K562 (cell line): ENCODE measurements at places on chromosomes 5 and 9. TPM values are rescaled to one million over a fixed set of nuclear protein-coding genes. Genes with fewer than 3 reads are reported as not detected.

The ANXA1 gene
- 407 and 423 TPM in 2 replicates for total RNA-seq

The LEAP2 gene
- 1.8 and 2.0 TPM in 2 replicates for total RNA-seq

- DNase-seq: peak; percentile 50
Observed at GRCh38 chr5:135245521-135246499, 153.2 kb downstream of the MACROH2A1 start.

DNA sequence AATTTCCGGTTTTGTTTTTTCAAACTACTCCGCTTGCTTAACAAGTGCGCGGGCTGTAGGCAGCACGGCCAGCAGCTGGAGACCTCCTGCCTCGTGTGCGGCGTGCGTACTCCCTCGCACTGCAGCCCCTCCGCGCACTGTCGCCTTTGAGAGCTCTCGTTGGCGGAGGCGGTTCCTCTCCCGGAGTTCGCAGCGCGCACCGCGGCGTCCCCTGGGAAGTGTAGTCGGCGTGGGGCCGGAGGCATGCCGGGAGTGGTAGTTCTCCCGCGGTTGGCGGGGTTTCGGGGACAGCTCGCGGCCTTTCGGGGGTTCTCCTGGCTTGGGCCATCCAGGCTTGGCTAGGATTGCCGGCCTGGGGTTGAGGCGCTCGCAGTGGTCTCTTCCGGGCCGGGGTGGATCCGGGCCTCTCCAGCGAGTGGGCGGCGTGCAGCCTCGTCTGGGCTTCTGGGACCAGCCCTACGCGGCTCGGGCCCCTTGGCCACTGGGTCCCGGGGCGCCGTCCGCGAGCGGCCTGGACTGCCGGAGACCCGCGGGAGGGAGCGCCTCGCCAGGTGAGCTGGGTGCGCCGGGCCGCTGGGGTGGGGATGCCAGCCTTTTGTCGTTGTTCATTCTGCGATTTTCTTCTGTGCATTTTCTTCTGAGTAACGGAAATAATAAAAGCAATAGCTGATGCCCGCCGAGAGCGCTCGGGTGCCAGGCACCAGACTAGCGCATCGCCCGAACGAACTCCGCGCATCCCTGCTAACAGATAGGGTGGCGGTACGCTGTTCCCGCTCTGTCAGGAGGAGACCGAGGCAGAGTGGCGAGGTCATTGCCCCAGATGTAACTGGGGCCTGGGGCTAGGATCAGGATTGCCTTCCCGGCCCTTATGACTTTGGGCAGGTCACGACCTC is at the start of gene ZNF354C:
TSS of gene ZNF354C (plus strand) at position 258 of the 893 bp plus-strand sequence. CDS start 1,696 bp downstream, outside the sequence.
- no peak for DNase-seq

The CNTFR gene
- total RNA-seq: not detected in 2 replicates

The ANKRD34B gene
- not detected in 2 replicates for total RNA-seq

- no peak for DNase-seq
Observed at GRCh38 chr9:97545486-97545885, 44.0 kb downstream of the TMOD1 start.

GRCh38 chr5:27502236-27502635 is 463.9 kb upstream of the CDH9 start:
- no peak for DNase-seq

DNA sequence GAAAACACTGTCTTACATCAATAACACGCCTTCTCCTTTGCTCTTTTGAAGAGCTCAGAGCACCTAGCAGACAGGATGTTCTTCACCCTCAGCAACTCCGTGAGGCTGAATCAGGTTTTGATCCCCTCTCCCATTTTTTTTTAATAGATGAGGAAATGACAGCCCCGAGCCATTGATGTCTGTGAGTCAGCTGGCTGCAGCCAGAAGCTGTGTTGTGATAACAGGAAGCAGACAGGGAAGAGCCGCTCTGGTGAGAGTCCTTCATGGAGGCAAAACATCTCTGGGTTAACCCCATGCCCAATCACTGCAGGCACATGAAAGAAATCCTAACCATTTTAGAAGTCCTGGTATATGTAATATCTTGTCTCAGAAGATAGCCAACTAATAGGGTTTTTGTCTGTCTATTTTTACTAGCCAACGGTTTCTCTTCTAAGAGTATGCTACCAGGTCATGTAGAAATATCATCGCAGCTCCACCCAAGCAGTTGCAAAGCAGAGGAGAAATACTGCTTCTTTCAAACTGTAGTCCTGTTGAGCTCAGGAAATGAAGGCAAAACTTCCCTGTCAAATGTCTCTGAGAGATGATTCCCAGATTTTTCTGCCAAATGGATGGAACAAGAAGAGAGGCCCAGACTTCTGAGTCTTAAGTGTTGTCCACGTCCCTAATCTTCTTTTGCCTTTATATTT is 568.9 kb downstream of the CCDC171 start:
- no peak for DNase-seq

DNA sequence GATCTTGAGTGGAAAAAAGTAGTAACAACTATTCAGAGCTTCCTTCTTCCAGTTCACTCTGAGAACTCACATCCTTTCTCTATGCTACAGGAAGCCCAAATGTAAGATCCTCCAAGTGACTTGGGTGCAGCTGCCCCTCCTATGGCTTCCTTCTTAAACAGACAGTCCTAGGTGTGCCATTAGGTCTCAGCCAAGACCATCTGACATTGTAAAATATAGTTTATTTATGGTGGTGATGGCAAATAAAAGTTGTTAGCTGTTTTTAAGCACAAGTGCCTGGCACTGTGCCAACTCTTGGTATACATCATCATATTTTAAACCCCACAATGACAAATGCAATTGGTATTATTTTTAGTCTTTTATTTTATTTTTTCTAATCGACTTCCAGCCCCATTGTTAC is 58.1 kb downstream of the TMEM252 start:
- DNase-seq: no peak

DNA sequence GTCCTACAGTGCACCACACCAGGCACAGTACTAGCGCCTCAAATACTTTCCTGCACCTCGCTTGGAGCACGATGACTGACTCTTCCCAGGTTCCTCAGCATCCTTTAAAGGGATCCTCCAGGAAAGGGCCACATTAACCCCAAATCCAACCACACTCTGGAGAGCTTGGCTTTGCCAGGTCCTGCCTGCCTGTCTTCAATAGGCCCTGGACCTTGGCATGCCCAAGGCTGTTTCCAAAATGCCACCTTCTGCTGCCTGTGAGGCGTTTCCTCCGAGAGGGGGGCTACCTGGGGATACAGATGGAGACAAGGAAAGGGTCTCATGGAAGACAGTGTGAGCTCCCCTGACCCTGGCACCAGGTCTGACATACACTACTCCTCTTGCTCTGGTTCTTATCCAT is 169.9 kb downstream of the DAB2IP start:
- no peak for DNase-seq

- no peak for DNase-seq
Observed at GRCh38 chr9:105670315-105670714, 8.1 kb downstream of the TAL2 start.

DNA sequence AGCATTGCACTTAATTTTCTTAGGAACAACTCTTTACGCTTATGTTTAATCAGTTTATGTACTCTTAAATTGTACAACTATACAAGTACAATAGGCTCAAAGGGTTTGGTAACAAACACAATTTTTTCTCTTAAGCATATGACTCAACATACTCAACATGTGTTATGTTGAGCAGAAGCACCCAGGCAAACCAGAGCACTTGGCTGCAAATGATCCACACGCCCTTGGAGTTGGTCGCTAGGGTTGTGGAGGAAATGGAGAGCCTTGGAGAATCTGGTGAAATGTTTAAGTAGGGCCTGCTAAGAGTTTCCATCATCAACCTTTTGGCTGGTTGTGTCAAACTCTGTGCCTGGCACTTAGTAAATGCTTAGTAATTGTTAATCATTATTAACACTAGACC is 25.1 kb upstream of the MIER3 start:
- no peak for DNase-seq

The NPDC1 gene
- 1.5 and 2.1 TPM in 2 replicates for total RNA-seq

- no peak for DNase-seq
Observed at GRCh38 chr9:75712700-75713099, 177.8 kb upstream of the PCSK5 start.

The ASS1 gene
- 3.7 TPM in 2 replicates for total RNA-seq

GRCh38 chr9:9565700-9566099 is 1047.1 kb downstream of the PTPRD start:
- DNase-seq: no peak

DNA sequence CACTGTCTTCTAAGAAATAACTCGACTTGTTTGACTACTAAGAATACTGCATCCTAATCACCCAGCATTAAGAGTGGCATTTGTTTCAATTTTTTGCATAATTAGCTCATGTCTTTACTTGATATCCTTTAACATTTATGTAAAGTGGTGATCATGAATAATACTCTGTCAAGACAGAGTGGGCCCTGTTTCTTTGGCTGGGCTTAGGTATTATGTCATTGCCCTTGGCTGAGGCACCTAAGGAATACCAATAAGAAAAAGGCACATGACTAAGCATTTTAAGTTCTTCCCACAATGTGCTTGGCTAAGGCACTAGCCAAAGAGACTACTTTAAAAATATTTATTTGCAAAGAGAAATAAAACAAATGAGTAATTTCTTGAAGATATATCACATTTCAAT is 308.1 kb downstream of the CTNND2 start:
- DNase-seq: no peak

DNA sequence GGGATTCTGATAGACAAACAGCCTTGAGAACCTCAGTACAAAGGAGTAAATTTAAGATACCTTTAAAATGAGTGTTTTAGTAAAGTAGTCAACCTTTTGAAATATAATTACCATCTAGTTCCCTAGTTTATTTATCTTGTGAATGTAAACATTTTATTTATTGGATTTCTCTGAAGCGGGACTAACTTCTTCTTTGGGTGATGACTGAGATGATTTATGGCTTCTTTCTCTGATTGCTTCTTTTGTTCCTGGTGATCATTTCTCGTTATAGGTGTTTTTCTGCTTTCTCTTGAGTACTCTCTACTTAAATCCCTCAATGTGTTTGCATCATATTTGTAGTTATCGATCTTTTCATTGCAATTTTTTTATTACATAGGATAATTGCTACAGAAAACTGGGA is 33.2 kb downstream of the PRDM6 start:
- DNase-seq: no peak

DNA sequence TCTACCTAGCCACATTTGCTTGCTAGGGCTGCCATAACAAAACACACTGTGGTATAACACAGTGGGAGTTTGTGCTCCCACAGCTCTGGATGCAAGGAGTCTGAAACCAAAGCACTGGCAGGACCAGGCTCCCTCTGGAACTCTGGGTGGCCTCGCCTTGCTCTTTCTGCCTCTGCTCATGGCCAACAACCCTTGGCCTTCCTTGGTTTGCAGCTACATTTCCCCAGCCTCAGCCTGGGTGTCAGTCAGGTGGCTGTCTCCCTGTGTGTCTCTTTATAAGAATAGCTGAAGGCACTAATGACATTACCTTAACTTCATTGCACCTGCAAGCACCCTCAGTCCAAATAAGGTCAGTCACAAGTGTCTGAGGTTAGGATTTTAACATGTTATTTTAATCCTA is 101.0 kb upstream of the IRX2 start:
- DNase-seq: no peak

The CORO2A gene
- 21.1 and 21.3 TPM in 2 replicates for total RNA-seq

DNA sequence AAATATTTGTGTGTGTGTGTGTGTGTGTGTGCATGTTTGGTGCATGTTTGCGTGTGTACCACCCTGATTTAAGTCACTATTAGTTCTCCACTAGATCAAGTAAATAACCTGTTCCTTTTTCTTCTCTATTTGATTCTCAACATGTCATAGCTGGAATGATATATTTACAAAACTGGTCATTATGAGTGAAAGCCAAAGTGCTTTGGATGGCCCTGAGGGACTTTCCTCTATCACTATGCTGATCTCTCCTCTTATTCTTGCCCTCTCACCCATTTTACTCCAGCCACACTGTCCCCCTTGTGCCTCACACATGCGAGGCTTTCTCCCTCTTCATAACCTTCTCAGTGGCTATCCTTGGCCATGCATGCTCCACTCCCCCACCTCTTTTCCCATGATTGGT is 144.6 kb upstream of the NMUR2 start:
- DNase-seq: no peak

DNA sequence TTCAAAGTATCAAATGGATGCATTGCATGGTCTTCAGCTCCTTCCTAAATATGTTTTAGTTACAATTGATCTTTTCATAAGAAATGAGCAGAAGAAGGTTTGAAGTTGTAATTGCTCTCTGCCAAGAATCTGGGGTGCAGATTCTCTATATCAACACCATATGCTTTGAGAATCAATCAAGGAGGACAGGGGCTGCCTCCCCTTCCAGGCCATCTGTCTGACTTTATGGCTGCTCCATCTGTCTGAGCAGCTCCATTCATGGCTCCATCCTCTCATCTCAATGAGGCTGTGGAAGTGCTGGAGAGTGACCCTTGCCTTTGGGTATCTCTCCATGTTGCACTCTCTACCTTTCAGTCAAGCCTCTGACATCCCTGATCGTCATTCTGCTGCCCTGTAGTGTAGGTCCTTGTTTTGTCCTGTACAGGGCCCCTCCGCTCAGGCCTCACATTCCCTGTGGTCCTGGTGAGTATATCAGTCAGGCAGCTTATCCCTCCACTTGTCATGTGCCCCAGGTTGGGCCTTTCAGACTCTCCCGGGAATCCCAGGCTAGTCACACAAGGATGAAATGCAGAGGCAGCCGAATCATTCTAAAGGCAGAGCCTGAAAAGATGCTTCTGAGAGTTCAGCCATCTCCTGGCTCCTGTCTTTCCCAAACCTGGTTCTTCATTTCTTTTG is 14.0 kb upstream of the SV2C start:
- DNase-seq: no peak

The PCDHGB3 gene
- 0.07 and 0.16 TPM in 2 replicates for total RNA-seq

DNA sequence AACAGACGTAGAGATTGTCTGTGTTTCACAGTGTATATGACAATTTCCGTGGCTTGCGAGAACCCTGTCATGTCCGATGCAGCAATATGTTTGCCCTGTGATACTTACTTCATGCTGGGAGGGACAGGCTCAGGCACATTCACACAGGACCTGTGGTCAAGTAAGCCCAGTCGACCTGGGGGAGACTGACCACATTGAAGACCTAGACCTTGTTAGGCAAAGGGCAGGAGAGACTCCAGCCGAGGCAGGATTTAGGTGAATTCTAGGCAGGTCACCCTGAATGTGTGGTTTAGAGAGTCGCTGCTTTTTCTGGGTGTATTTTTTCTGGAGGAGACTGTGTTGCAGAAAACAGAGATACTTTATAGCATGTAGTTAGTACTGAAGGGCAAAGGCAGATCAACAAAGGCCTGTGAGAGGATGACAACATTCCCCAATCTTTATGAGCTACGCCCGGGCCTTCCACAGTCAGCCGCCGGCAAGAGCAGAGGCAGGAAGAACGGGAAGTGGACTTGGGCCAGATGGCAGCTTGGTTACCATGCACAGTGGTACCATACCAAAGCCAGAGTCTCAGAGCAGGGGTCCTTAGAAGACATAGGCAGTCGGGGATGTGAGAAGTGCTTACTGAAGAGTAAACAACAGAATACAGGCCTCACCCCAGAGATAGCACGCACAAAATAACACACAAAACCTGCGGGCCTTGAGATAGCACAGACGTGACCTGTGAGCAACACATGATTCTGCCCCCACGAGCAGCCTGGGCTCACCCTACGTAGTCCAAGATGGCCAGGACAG is 220.7 kb downstream of the CACNA1B start:
- DNase-seq: no peak

DNA sequence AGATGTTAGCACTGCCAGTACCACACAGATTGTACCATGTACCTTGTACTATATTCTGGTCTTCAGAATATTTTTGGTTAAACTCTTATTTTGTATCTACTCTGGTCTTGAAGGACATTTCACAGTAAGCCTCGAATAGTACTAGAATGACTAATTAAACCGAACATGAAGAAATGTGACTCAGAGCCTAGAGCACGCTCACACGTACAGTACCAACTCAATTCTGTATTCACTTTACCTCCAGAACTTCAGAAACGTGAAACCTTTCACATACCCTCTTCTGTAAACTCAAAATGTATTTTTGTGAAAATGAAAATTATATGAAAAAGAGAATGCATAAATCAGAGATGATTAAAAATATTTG is 112.8 kb downstream of the MVB12B start:
- DNase-seq: no peak

The CXCL14 gene
- not detected in 2 replicates for total RNA-seq

The SETX gene
- total RNA-seq: 26.0 and 28.7 TPM in 2 replicates
